Hematopoietic multipotent progenitor cell treated with erythropoietin and hydrocortisone succinate and interleukin-3 and kit ligand, for 8 days (in vitro differentiated cells): ENCODE measurements at places on chromosomes 5 and 9.

DNA sequence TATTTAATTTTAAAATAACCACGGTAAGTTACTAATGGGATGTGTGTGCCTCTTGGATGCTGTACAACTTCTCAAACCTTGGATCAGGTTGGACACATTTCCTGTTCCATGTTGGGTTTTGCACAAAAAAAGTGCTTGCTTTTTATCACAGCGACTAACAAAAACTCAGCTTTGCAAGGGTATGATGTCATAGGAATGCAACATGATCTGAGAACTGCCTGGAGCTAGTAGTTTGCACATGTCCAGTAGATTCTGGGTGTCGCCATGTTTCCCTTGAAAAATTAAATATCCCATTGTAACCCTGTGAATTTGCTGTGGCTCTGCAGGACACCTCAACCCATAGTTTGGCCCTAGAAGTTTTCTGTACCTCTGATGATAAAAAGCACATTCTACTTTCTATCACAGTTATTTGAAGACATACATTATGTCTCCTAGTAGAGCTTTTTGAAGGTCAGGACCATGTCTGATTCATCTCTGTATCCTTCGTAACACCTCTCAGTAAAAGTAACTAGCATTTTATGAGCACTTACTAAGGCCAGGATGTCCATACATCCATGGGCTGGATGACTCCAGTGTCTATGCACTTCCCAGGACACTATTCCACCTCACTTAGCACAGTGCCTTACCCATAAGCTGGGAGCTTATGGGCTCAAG, 11.5 kb upstream of the FRMPD1 start:
- no peak for DNase-seq

- no peak for DNase-seq
These were observed 77.3 kb downstream of the PAM start for GRCh38 chr5:102832445-102832844.

- DNase-seq, result no peak
These were observed 19.0 kb upstream of the ARL14EPL start for GRCh38 chr5:116013207-116013785.

DNA sequence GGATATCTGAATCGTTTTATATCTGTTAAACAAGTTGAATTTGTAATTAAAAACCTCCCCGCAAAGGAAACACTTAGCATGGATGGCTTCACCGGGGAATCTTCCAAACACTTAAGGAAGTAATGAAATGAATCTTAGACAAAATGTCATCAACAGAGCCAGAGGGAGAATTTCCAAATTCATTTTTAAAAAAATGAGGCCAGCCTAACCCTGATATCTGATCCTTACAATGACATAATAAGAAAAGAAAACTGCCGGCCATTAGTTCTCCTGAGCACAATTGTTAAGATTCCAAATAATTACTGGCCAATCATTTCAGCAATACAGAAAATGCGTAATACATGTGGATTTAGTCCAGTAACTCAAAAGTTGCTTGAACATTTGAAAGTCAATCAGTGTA, 6.1 kb upstream of the KIF12 start:
- DNase-seq, result no peak

- no peak for DNase-seq
These were observed 37.7 kb downstream of the NXNL2 start for GRCh38 chr9:88572684-88573083.

GRCh38 chr5:38341056-38341455, 82.7 kb downstream of the EGFLAM start:
- no peak for DNase-seq

DNA sequence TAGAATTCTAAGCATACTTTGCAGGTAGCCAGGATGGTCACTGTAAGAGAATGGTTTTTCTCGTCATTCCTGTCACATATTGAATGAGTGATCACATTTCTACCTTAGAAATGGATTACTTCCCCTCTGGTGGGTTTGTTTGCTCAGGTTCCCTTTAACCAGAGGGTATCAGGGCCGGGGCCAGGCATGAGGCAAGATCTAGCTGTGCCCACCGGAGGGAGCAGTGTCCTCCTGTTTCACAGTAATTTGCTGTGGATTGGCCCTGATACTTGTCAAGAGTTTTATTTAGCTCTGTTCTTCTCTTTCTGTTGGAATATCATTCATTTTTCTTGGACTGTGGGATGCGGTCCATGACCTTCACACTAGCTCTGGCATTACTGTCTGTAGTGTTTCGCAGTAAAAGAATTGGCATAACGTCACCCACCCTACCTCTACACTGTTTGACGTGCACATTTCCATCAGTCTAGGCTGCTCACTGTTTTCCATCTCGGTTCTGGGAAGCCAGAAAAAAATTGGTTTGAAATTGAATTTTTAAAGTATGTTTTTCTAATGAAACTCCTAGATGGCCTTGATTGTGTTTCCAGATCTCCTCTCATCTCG, 42.4 kb upstream of the ZBED3 start:
- peak; percentile 38 for DNase-seq

- DNase-seq, result no peak
These were observed 410.2 kb downstream of the PSAT1 start for GRCh38 chr9:78707080-78707479.

DNA sequence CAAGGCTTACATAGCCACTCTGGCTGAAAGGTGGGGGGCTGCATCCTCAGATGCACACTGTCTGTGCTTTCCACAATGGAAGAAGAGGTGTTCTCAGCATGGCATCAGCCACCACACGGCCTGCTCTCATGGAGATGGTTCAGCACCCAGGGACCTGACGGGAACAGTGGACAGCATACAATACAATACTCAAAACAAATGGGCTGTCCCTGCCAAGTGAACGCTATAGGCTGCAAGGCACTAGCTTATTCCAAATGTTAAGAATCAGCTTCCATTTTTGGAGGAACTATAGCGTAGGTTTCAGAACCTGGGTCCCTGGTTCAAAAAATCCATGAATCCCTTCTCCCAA, 77.2 kb downstream of the ZNF608 start:
- no peak for DNase-seq

DNA sequence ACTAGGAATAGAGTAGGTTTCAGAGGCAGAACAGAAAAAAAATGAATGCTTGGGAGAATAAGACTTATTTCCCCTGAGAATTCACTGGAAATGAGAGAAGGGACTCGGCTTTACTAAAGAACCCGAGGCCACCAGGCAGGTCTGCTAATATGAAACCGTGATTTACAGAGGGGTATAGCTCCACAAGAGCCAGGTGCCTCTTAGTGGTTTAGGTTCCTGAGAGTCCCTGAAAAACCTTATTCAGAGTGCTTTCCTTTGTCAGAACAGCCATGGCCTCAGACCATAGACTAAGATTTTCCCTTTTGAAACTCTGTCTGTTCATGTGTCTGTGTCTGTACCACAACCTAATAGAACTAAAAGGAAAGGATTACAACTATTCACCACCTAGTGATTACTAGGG, 35.9 kb upstream of the PUM3 start:
- no peak for DNase-seq

- DNase-seq, result no peak
These were observed 582.3 kb downstream of the CAAP1 start for GRCh38 chr9:26310294-26310693.

- DNase-seq, result no peak
These were observed 206.2 kb upstream of the SGCD start for GRCh38 chr5:156120777-156121176.

- DNase-seq, result no peak
These were observed 3.4 kb downstream of the RPL37 start for GRCh38 chr5:40831346-40832210.

DNA sequence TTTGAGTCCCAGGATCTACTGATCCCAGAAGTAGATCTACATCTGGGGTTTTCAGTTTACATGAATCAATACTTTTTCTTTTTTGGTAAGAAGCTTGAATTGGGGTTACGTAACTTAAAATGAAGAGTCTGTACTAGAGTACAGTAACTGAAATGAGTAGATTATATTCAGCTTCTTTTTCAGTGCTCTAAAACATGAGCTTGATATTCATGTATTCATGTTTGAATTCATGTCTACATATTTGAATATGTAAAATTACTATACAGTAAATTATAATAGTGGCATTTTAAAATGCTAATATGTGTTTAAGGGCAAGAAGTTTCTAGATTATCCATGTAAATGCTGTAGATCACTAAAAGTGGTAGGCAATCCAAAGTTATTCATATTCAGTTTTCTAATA, 14.8 kb downstream of the POU5F2 start:
- no peak for DNase-seq

DNA sequence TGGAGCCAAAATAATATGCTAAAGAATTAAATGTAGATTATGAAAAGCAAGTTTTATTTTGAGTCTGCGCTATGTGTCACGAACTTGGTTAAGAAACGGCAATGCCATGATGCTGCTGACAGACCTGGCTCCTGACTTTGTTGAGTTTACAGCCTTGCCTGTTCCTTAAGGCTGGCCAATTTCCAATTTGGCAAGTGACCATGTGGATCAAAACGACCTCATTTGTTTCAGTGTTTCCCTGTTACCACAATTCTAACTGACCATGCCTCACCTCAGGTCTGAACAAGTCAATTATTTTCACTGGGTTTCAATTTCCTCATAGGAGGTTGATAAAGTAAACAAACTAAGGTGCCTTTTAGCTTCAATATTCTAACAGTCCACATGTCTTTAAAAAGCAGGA, 461.4 kb downstream of the ZNF608 start:
- DNase-seq, result no peak

- no peak for DNase-seq
These were observed at the start of gene RORB for GRCh38 chr9:74496819-74497747. RORB (plus strand) TSS chr9:74497335; CDS start chr9:74497977, 642 bp downstream.

GRCh38 chr5:87579678-87580077, 166.9 kb upstream of the CCNH start:
- no peak for DNase-seq

DNA sequence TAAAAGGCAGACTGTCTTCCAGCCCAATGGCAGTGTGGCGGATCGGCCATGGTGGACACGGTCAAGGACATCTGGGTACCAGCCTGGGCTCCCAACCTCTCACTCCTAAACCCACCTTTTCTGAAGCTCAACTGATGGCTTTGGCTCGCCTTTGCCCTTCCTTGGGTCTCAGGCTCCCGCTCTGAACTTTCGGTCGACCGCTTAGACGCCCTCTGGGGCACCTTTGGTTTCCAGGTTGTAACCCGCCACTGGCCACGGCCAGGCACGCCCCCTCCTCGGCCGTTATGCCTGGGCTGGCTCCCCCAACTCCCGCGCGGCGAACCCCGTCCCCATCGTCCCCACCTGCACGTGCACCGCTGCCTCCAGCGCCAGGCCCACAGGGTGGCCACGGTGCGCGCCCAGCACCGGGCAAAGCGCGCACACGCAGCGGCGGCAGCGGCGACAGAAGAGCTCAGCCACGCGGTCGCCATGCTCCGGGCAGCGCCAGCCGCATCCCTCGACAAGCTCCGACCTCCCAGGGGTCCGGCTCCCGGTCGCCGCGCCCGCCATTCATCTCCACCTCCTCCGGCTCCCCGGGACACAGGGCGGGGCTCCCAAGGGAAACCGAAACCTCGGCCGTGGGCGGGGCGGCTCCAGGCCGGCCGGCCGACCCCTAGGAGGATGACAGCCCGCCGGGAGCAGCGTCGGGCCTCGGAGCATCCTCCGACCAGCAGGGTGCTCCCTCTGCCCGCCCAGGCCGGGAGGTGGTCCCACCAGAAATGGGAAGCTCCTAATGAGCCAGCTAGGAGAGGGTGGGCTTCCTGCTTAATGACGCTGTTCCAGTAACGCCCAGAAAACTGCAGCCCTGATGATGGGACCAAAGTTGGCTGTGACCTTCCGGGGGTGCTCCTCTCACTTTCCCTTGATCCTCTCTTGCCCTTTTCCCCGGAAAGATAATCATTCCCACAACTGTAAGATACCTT, at the start of gene TRIM14:
TRIM14 (minus strand) TSS at position 583 of the 962 bp plus-strand sequence; CDS start at position 549, 34 bp downstream.
- DNase-seq, result peak; percentile 64

DNA sequence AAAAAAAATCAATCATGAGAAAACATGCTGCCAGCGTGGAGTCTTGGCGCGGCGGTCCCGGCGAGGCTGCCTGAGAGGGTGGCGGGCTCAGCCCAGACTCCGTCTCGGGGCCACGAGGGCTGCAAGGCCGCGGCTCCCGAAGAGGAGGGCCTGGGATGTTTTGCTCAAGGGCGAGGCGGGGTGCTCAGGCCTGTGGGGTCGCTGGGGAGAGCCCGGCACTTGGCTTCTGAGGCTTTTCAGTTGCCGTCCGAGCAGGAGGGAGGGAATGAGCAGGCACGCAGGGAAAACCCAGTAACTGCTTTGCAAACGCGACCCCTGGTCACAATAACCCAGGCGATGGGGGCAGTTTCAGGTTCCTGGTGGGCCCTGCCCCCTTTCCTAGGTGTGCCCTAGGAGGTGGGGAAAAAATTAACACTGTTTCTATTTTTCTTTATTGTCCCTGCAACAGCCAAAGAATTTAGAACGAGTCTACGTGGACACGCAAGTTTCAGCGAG, 3.2 kb upstream of the IRX2 start:
- no peak for DNase-seq

DNA sequence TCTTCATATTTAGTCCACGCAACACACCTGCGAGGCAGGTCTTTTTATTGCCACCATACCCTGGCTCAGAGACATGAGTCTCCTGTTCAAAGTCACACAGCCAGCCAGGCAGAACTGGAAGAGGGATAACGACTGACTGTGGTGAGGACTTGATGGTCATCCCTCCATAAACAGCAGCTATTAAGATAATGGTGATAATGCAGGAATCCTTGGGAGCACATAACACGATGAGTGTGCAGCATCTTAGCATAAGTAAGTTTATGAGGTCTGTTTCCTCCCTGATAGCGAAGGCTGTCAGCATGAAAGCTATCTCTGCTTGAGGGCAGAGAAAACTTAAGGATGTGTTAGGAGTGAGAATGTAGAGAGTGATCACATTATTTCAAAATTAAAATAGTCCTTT, 30.9 kb downstream of the KCTD16 start:
- peak; percentile 4 for DNase-seq

- DNase-seq, result no peak
These were observed 157.7 kb downstream of the NR2F1-AS1 start for GRCh38 chr5:93423300-93423699.

- no peak for DNase-seq
These were observed 5.7 kb downstream of the GCNT1 start for GRCh38 chr9:76464706-76465105.

DNA sequence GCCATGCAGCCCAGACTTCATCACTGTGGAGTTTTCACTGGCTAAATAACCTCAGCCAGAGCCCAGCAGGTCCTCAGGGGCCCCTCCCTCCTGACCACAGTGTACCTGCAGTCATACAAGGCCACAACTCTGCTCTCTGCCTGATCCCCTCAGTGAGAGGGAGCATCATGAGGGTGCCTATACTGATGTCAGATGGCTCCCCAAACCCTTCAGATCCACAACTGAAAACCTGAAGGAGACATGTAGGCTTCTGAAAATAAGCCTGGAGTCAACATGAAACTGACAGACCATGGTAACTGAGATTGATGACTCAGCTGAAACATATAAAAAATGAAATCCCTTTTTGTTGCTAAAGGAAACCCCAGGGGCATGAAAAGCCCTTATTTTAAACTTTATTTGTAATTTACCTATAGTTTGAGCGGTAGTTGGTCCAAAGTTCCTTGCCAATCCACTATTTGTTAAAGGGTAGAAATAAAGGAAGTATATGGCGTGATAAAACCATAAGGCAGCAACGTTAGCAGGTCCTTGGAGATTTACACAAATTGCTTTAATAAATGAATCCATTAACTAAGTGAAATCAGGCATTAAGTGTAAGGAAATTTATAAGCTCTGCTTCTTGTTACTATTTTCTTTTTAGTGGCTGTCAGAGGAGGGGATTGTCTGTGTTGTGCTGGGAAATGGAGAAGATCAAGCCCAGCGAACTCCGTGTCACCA, 68.3 kb downstream of the FGF1 start:
- no peak for DNase-seq
